Iris pigment epithelial cell (primary cell): ENCODE measurements at places on chromosomes 1 and 21.
A peak's percentile ranks its signal among the peaks of the same experiment; 100 is the strongest.

GRCh38 chr1:212073490-212073889 is 37.9 kb downstream of the DTL start:
- no peak for DNase-seq

GRCh38 chr1:236560213-236560771 is 36.5 kb downstream of the LGALS8 start:
- DNase-seq: no peak

- no peak for DNase-seq
These were observed 18.3 kb downstream of the BTG2 start for GRCh38 chr1:203323587-203323986.

DNA sequence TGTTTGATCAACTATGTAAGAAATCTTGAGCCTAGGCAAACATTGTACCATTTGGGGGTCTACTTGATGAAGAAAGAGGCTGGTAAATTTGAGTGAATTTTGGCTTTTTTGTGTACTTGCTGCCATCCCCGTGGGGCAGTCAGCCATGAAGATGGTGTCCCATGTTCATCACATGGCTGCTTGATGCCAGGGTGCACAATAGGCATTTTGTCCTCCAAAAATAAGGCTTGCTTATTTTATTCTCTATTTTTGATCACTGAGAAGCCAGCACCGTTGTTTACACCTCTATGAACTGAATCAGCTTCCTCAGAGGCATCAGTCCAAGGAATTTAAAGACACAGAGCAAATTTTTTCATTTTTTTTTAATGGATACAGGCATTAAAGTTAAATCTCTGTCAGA is 1195.7 kb downstream of the AMY1C start:
- no peak for DNase-seq

DNA sequence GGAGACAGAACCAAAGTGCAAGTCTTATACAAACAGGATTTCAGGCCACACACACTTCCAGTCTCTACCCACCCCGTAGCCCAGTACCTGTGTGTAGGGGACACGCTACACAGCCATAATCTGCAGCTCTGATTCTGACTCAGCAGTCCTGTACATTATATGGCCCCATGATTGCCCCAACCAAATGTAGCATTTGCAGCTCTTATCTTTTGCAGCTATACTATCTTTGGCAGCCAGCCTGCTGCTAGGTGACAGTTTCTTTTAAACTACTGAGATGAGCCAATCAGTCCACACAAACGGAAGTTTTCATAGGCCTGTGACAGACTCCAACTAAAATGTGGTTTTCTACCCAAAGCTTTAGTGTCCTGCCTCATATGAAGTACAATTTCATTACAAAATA is 259.6 kb upstream of the ST6GALNAC5 start:
- DNase-seq: no peak

- no peak for DNase-seq
These were observed at the start of gene MAP1LC3C for GRCh38 chr1:241999026-241999425. TSS of gene MAP1LC3C (minus strand) at chr1:241999098. CDS start at chr1:241999008, 90 bp downstream.

DNA sequence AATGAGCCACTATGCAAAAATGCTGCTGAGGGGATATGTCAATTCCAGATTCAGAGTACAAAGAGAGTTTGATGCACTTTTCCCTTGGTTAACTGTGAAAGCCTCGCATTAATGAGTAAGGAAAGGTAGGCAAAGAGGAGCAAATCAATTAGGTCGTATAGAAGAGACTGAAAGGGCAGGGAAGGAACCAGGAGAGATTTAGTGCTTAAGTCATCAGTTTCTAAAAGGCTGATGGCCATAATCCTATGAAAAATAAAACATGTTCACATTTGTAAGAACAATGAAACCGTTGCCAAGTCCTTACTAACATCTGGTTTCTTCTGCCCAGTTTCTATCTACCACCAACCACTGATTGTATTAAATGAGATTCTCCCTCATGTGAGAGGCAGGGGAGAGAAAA is 118.4 kb upstream of the PALMD start:
- DNase-seq: no peak

- DNase-seq: no peak
These were observed 76.3 kb downstream of the TOMM20 start for GRCh38 chr1:235052067-235053008.

- DNase-seq: peak; percentile 16
These were observed 91.4 kb downstream of the HMCN1 start for GRCh38 chr1:185825556-185825955.

GRCh38 chr1:7104339-7104738 is 319.1 kb downstream of the CAMTA1 start:
- DNase-seq: no peak

DNA sequence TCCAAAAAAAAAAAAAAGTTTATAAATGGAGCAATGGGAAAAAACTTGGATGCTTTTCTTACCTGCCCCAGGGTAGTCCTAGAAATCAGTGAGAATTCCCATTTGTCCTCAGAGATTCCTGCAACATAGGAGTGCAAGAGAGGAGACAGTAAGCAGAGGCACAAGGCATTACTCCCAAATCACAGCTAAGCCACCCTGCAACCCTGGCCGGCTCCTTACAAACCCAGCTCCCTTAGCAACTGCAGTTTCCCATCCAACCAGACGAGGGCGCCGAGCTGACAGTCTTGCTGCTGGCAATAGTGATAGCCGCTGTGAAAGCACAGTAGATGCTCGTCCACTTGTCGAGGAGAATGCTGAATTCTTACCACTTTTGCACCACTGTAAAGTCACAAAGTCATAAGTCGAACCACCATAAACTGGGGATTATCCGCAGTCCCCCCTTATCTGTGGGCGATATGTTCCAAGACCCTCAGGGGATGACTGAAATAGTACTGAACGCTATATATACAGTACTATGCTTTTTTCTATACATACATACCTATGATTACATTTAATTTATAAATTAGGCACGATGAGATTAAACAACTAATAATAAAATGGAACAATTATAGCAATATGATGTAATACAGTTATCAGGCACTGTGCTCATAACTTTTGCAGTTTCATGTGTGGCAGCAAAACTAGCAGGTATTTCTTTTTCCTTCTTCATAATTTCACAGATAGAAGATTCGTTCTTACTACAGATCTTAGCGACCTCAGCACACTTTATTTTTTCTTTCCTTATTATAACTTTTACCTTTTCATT is 6.0 kb upstream of the PITHD1 start:
- peak; percentile 77 for DNase-seq

GRCh38 chr1:201288007-201288406 is 4.7 kb downstream of the PKP1 start:
- no peak for DNase-seq

DNA sequence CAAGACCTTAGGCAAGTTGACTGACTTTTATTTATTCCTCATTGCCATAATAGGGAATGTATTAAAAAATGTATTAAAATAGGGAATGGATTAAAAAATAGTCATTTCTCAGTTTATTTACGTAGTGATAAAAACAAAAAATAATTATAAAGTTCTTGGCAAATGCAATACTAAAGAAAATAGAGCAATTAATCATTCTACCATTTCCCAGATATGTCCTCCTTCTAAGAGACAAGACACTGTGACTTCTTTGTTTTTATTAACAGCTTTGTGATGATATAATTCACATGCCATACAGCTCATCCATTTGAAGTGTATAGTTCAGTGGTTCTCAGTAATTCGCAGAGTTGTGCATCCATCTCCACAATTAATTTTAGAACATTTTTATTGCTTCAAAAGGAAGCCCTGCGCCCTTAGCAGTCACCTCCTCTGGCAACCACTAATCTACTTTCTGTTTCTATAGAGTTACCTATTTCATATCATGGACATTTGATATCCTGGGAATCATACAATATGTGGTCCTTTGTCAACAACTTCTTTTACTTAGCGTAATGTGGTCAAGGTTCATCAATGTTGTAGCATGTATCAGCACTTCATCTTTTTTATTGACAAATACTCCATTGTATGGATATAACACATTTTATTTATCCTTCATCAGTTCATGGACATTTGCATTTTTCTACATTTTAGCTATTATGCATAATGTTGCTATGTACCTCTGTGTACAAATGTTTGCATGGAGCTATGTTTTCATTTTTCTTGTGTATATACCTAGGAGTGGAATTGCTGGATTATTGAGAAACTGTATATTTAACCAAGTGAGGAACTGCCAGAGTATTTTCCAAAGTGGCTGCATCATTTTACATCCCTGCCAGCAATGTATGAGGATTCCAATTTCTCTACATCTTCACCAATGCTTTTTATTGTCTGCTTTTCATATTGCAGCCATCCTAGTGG is 5.6 kb downstream of the TBX19 start:
- no peak for DNase-seq

- DNase-seq: no peak
These were observed 146.9 kb upstream of the POGK start for GRCh38 chr1:166692346-166692745.

GRCh38 chr1:8314346-8315280 is 3.3 kb upstream of the SLC45A1 start:
- DNase-seq: peak; percentile 84

GRCh38 chr21:29434081-29434480 is 135.4 kb downstream of the BACH1 start:
- DNase-seq: peak; percentile 14

GRCh38 chr1:66535853-66536252 is 1.9 kb downstream of the SGIP1 start:
- no peak for DNase-seq

DNA sequence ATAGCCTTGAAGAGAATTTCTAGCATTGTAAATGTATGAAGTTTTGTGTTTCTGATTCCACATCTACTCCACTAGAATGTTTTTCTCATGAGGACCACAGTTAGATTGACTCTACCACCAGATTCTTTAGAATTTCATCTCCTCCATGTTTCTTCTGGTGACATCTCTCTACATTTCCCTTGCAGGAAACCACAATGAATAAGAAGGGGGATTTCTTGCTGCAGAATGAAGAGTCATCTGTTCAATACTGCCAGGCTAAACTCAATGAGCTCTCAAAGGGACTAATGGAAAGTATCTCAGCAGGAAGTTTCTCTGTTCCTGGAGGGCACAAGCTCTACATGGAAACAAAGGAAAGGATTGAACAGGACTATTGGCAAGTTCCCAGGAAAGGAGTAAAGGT is 18.6 kb downstream of the GBP6 start:
- DNase-seq: no peak

DNA sequence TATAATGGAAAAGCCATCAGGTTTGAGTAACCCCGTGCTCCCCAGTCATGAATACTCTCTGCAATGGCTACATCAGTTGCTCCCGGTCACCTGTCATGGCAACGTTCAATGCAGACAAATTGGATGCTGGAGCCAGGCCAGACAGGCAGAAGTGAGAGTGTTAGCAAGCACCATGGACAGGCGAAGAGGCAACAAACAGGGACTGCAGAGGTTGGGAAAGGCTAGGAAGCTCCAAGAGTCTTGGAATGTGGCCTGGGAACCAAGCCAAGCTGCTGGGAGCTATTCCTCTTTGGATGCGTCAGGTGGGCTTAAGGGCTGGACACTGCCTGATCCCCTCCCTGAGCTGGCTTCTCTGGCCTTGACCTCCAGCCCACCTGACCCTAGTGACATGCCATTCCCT is 102.9 kb downstream of the ACTL8 start:
- peak; percentile 12 for DNase-seq

GRCh38 chr1:79006564-79006963 is at the start of gene ADGRL4:
TSS of gene ADGRL4 (minus strand) at chr1:79006730. CDS start at chr1:79006654, 76 bp downstream.
- DNase-seq: peak; percentile 56

DNA sequence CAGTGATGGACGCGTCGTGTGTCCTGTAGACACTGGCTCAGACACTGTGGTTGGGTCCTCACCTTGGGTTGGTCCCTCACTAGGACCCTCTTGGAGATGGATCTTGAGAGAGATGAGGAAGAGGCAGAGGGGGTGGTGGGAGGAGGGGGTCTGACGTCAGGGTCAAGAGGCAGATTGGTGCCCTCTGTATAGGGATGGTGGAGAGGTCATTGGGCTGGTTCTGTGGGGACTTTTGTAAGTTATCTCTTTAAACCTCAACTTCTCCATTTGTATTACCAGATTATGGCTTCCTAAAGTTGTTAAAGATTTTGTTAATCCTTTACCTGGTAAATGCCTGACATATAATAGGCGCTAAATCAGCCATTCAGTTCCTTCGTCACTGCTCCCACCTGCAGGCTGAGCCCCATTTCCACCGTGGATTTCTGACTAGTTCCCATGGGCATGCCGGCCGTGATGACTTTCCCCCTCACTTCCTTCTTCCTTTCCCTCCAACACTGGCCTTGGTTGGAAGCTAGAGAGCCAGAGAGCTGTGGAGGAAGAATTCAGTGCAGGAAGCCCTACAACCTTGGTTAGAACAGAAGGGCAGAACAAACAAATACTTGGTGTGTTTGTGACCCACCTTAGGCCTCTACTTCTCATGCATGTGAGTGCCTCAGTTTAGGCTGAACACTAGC is 8.6 kb downstream of the H6PD start:
- no peak for DNase-seq

DNA sequence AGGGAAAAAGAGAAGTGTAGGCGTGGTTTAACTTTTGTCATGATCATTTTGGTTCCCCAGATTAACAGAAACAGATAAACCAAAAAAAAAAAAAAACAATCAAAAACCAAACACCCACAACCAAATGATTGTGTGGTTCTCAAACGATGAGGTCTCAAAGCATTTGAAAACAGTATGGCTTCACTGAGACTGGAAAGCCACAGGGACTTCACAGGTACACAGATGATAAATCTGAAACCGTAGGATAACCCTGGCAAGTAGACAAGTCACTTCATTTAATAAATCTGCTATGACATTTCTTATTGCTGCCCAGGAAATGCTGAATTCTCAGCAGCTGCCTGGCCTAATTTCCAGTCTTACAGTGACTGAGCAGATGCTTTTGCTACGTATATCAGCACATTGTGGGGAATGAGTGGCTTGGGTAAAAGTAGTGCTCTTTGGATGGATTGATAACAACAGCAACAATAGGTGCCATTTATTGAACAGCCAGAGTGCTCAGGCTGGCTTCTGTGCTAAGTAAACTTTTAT is 6.1 kb downstream of the ST6GALNAC3 start:
- no peak for DNase-seq

GRCh38 chr1:89994231-89994804 is 592 bp upstream of the ZNF326 start:
- DNase-seq: no peak

- no peak for DNase-seq
These were observed 5.8 kb downstream of the PLCH2 start for GRCh38 chr1:2481885-2482284.

DNA sequence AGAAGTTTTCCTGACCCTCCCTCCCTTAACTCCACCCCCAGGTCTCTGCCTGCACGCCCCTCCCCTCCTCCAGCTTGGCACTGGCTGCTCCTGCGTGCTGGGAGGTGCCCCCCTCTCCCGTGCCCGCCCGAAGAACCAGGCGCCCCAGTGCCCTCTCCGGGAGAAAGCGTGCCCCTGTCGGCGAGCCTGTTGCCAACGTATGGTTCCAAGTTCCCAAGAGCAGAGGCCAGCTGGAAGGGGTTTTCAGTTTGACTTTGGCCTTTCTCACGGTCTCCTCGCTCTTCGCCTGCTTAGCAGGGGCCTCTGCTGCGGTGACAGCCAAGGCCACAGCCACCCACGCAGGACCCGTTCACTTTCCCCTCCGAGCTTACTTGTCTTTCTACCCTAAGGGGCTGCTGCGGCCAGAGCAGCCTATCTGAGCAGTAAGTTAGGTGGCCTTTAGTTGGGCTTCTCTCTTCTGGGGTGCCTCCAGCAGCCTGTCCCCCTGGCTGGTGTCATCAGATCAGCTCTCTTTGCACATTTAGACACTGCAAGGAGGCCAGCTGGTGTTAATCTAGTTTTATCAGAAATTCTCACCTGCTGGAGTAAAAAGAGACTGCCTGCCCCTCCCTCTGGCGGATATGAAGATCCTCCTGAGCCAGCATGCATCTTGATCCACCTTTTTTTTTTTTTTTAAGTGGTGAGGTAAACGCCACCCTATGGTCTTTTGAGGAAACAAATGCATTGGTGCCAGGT is 1.5 kb downstream of the STUM start:
- DNase-seq: no peak
